Glomerular endothelial cell (primary cell): ENCODE measurements at places on chromosomes 12 and 14.

DNA sequence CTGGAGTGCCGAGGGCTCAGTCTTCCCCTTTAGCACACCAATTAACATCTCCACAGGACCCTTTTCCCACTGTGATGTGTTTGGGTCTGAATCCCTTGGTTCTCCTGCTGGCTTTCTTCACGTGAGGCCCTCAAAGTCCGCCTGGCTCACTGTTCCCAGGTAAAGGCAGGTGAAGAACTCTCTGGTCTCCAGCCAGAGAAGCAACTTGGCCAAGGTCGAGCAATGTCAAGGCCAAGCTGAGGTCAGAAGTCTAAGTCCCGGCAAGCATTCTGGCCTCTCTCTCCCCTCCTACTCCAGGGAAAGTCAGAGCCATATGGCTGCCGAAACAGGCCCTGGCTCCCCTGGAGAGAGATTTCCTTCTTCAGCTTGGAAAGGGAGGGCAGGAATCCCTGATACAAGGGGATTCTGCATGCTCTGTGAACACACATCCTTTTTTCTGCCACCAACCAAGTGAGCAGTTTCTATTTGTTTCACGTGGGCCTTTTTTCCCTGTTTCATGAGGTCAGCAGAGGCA is 61.4 kb upstream of the ESRRB start:
- no peak for DNase-seq

DNA sequence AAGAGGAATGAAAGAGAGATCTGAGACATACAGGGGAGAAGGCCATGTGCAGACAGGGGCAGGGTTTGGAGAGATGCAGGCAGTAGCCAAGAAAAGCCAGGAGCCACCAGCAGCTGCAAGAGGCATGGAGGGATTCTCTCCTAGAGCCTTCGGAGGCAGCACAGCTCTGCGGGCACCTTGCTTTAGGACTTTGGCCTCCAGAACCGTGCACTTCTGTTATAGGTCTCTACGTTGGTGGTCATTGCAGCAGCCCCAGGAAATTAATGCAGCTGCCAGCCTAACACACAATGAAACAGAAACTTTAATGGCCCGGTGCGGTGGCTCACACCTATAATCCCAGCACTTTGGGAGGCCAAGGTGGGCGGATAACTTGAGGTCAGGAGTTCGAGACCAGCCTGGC is 14.7 kb upstream of the VRK1 start:
- no peak for DNase-seq

GRCh38 chr12:102425109-102426039 is 55.0 kb downstream of the IGF1 start:
- DNase-seq: no peak

DNA sequence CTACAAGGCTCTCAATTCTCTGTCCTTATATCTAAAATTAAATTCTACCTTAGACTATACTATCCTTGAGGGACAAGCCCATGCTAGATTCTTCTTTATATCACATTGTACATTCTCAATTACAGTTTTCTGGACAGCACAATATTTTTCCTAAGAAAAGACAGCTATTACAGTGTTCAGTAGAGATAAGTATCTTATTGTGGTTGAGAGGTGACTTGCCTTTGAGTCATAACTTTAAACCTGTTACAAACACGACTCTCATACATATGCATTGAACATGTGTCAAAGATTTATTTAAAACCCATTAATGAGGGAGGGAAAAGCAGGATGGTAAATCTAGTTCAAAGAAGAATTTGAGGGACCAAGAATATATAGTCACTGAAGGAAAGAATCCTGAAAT is 61.1 kb downstream of the TPH2 start:
- DNase-seq: no peak

DNA sequence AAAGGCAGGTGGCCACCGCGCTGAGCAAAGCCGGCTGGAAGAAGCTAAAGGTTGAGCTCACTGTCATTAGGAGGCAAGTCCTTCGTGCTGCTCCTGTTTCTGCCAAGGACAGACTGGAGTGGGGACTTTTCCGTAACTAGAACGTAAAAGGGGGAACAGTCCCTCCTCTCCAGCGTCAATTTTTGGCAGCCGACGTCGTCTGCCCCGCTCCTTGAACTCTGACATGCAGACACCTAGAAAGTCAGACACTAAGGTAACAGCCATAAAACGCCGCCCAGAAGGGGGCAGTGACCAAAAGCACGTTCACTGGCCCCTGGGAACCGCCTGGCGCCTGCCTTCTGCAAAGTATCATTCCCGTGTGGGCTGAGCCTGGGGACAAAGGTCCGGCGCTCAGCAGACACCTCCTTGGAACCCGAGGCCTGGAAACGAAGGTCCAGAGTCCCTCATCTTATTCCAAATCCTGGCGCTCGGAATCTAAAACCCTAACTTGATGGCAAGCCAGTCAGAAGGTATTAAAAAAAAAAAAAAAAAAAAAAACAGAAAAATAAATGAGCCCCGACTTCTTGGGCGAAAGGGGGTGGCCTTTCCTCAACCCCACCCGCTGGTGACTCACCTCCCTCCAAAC is 1.1 kb upstream of the LRP1 start:
- DNase-seq: no peak

DNA sequence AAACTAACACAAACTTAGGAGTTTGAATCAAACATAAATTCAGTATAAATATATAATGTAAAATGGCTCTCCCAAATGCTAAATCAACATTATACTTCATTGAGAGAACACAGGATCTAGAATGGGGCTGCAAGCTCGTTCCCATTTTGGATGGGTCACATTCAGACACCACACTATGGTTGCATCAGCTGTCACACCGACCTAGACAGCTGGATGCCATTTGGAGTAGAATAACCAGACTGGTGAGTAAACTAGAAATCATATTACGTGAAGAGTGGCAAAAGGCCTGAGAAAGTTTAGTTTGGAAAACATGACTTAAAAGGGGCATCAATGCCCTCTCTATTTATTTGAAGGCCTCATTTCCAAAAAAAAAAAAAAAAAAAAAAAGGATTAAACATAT is 430.4 kb downstream of the NPAS3 start:
- DNase-seq: no peak
